ENCODE measurements at places on chromosomes 4 and X. TPM values are rescaled to one million over a fixed set of nuclear protein-coding genes. Genes with fewer than 3 reads are reported as not detected.

- peak; percentile 70 for DNase-seq
These were observed 71.5 kb downstream of the ANAPC4 start for GRCh38 chr4:25448379-25449109.

DNA sequence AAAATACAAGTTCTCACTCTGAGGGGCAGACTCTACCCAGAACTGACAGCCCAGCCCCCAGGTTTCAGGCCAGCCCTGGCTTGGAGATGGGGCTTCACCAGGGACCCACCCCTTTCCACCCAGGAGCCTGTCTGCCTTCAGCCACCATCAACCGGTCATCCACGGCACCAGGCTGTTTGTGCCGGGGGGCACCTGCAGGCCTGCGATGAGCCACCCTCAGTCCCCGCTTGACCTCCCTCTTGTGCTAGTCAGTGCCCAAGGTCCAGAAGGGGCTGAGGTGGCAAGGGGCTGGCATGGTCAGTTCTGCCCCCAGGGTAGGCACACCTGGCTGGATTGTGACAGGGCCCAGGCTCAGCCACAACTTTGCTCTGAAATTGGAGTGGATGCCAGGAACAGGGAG is 82.1 kb downstream of the ADRA2C start:
- DNase-seq, result no peak

DNA sequence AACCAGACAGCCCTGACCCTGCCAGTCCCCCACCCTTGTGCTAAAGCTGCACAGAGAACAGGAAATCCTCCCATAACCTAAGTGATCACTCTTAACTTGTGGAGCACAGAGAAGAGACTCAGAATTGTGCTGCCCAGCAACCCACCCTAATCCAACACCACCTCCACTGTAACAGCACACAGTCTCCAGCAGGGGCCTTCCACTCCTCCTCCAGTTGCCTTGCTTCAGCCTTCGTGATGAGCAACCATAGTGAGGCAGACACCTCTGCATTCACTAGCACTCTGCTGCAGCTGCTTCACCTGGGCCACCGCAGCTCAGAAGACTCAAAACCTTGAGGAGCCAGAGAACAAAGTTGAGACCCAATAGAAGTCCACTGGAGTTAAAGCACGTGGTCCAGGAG is 7.9 kb upstream of the UGT2B4 start:
- no peak for DNase-seq

GRCh38 chr4:6239968-6240367 is 29.7 kb upstream of the WFS1 start:
- DNase-seq, result no peak

DNA sequence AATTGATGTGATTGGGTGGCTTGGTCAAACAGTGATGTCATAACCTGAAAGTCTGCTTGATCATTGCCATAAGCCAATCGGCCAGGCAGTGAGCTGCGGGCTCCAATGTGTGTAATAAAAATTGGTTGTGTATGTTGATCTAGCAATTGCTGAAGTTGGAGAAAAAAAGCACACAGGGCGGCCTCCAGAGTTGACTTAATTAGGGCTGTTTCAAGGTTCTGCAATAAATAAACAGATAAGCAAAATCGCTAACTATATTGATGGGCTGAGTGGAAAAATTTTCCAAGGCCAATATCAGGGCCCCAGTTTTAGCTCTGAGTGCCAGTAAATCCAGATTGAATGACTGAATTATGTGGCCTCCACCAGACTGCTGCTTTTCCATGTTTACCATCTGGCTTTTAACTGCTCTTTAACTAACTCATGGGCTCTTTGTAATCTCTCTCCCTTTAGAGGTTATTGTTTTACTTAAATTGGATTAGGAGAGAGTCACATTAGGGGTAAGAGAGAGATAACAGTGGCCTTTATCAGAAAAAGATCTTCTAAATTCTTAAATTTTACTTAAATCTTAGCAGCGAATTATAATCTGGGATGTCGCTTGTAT is 160.6 kb upstream of the WDFY3 start:
- DNase-seq, result no peak

DNA sequence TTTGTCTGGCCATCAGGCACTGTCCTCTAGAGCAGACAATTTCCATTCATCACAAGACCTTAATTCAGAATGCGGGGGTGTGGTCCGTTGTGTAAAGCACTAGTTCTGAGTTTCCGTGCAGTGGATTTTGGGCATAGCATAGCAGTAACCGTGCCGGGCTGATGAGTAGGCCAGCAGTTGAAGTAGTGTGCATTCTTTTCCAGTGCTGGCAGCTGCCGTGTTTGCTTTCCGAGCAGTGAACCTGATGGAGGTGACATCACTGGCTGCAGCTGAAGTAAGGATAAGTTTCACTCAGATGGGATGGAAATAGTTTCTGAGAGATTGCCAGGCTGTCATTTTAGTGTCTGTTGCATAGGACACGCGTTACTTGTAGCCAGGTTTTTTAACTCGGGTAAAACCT is 107.0 kb upstream of the STIM2 start:
- no peak for DNase-seq

DNA sequence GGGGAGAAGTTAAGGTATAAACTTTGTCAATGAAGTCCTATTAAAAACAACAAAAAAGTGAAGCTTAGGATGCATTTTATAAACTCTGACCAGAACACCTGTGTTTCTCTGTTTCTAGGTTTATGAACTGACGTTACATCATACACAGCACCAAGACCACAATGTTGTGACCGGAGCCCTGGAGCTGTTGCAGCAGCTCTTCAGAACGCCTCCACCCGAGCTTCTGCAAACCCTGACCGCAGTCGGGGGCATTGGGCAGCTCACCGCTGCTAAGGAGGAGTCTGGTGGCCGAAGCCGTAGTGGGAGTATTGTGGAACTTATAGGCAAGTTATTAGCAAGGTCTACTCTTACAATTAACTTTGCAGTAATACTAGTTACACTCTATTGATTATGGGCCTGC is 46.6 kb downstream of the HTT start:
- DNase-seq, result no peak

The GLOD5 gene
- total RNA-seq, result not detected

GRCh38 chr4:4675641-4676040 is 133.8 kb upstream of the STX18 start:
- DNase-seq, result no peak

DNA sequence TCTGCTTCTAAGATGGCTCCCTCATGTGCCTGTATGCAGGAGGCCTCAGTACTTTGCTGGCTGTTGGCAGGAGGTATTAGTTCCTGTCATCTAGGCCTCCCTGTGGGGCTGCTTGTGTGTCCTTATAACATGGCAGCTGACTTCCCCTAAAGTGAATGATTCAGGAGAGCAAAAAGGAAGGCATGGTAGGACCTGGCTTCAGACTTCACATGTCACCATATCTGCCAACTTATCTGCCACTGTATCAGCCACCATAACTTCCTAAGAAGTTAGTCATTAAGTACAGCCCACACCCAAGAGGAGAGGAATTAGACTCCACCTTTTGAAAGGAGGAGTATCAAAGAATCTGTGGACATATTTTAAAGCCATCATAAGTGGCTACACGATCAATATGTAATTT is 122.5 kb downstream of the UCHL1 start:
- DNase-seq, result no peak

- no peak for DNase-seq
These were observed 91.0 kb downstream of the ARHGAP24 start for GRCh38 chr4:85565761-85566480.

GRCh38 chrX:15524417-15524816 is 23.8 kb downstream of the BMX start:
- DNase-seq, result no peak

The SUPT20HL2 gene
- total RNA-seq, result not detected

The NXF2 gene
- total RNA-seq, result not detected

The CHRDL1 gene
- total RNA-seq, result 13.4 TPM

The HSPA4L gene
- total RNA-seq, result 8.8 TPM

- no peak for DNase-seq
These were observed 1.4 kb downstream of the CPLX1 start for GRCh38 chr4:824461-825062.

The TMEM128 gene
- 20.3 TPM for total RNA-seq

DNA sequence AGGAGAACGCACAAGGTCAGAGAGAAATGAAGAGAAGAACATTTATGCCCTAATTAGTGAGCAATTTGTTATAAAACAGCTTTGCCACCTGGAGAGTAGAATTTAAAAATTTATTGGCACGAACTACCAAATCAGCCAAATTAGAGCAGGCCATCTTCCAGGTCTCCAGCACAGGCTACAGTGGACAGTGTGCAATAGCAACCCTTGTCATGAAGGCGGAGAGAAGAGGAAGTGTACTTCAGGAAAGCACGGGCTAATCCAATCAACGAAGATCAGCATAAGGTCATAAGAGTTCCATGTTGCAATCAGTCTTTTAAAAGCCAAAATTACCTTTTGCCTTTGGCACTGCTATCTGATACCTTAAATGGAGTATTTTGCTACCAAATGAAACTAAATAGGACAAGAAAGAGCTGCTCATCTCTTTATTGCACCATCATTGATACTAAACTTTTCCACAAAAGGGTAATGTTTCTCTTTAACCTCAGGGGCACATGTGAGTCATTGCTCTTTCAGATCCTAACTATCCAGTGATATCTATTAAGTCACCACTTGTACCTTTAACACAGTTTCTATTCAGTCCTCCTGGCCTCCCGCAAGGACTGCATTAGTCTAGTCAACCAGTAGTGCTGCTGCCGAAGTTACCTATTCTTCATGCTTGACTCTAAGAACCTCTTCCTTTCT is 19.9 kb downstream of the ANK2 start:
- DNase-seq, result no peak

DNA sequence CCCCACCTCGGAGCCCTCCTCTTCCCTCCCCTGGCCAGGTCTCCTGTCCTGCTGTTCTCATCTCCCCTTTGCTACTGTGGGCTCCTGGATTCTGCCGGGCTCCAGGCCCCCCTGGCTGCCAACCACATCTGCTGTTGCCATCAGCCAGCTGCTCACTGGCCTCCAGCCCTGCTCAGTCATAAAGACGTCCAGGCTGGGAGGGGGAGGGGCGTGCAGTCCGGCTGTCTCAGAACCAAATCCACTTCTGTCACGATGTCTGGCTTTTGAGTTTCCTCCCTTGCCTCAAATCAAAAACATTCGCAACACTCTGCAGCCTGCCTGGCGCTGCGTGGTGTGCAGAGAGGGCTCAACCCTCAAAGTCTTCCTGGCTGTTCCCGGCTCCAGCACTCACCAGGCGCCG is 7.1 kb downstream of the RASL11B start:
- DNase-seq, result peak; percentile 39

DNA sequence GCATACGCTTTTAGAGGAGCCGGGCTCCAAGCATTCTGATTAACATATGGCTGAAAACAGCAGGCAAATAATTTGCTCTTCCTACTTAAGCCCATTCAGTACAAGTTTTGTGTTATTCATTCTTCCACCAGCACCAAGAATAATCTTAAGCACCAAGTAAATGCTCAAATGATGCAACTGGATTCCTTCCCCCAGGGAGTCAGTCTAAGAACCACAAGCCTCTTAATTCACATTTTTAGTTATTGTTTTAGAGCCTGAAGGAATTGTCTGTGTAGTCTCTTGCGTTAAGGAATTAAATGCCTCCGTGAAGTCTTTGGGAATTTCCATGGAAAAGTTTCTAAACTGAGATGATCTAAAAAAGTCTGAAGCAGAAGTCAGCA is 61.5 kb upstream of the MAGEB2 start:
- no peak for DNase-seq

DNA sequence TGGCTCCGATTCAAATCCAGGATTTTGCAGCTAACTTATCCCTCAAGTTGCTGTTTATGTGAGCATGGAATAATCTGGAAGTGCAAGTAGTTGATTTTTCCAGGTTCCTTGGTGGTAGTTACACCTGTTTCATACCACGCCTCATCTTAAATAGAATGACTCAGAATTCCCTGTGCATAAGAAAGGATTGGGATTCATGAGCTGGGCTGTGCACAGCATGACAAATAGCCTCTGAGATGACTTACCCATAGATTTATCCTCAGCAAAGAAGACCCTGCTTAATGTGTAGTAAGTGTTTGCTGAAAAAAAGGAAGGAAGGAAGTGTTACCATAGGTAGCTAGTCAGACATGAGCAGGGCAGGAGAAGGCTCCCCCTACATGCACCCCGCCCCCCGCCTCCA is 777.7 kb upstream of the ADGRL3 start:
- DNase-seq, result no peak

The DGKK gene
- total RNA-seq, result not detected

DNA sequence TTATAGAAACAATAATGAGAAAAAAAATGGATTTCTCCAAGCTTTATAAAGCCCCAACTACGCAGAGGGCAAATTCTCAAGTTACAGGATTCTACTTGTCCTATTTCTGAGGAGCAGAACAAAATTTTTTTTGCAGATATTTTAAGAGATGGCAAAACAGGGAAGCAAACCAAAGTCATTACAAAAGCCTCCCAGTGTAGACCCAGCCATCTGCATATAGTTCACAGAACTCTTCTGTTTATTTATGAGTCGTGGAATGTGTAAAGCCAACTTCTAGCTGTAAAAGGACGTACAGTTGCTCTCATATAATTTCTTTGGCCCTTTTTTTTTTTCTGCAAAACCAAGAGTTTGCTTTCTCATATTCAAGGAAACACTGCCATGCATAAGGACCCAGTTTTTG is 120.4 kb downstream of the PCDH7 start:
- no peak for DNase-seq

GRCh38 chr4:56618734-56619133 is 62.4 kb downstream of the HOPX start:
- no peak for DNase-seq

The ABLIM2 gene
- total RNA-seq, result 5.0 TPM
